ENCODE measurements at places on chromosomes 5 and 9.

DNA sequence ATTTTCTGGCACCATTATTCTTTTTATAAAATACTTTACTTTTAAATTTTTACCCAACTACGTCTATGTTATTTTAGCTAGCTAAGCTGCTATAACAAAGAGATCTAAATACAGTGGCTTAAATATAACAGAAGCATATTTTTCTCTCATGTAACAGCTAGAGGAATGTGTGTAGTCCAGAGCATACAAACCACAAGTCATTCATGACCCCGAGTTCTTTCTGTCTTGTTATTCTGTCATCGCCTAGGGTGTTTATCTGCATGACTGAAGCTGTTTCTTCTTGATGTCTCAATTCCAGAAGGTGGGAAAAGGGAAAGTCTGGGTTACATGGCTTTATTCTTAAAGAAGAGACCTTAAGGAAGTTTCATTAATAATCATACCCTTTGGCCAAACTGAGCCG is 136.9 kb upstream of the RFX3 start:
- no peak for DNase-seq

DNA sequence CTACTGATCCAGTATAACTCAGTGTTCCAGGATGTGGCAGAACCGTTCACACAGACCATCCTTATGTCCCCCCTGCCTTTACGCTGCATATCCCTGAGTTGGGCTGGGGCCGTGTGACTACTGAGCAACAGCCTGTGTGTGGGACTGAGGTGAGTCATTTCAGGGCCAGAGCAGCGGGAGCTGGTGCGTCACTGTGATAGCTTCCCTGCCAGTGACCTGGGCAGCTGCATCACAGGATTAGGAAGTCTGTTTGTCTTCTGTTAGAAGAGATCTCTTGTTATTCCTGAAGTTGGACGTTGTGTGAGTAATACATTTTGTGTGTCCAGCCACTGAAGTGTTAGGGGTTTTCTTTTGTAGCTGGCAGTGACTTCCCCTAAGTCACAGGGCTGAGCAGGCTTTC is 35.6 kb downstream of the TPPP start:
- DNase-seq = no peak

GRCh38 chr9:108297073-108297472 is 558.7 kb downstream of the ACTL7B start:
- DNase-seq = no peak

DNA sequence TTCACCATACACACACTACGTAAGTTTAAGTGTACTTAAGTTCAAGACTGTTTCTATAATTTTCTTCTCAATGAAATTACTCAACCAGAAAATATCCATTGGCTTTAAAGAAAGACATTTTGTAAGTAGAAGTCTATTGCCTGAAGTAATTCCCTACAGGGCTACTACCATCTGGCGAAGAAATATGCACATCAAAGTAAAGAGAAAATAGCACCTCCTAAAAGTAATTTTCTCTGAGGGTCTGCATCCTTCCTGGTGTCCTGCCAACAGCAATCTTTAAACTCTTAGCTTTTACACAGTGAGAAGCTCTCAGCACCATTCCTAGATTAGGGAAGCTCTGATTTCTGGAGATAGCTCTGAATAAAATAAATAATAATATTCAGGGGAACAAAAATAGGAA is 498.5 kb upstream of the TYRP1 start:
- no peak for DNase-seq

- no peak for DNase-seq
Measured at GRCh38 chr5:57448751-57449150, 33.9 kb downstream of the ACTBL2 start.

- DNase-seq = no peak
Measured at GRCh38 chr5:148125641-148126040, 42.7 kb upstream of the SPINK14 start.

DNA sequence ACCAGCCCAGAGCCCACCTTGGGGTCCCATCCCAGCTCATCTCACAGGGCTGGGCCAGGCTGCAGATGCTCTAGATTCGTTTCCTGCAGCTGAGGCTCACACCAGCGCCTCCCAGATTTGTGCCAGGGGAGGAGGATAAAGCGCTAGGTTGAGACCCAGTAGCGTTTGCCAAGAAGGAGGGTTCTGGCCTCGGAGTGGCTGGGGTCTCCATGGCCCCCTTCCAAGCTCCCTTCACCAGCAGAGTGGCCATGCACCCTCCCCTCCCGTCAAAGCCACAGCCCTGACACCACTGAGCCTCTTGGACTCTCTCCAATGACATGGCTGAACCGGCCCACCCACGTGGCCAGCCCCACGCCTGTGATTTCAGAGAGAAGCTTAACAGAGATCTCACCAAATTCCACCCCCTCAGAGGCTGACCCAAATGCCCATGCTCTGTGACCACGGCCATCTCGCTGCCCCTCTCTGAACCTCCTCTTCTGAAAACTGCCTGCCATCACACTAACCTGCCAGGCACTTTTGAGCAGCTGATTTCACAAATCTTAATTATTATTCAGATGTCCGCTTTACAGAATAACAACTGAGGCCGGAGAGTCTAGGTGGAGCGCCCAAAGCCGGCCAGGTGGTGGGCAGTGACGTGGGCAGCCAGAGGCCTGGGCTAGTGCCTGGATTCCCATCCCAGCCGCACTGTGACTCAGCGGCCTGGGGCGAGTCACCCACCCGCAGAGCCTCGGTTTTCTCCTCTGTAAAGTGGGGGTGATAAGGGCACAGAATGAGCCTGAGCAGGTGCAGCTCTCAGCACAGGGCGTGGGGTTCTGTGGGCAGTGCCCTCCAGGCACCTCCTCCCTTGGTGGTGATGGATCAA is 155.7 kb downstream of the C9orf50 start:
- DNase-seq = no peak

DNA sequence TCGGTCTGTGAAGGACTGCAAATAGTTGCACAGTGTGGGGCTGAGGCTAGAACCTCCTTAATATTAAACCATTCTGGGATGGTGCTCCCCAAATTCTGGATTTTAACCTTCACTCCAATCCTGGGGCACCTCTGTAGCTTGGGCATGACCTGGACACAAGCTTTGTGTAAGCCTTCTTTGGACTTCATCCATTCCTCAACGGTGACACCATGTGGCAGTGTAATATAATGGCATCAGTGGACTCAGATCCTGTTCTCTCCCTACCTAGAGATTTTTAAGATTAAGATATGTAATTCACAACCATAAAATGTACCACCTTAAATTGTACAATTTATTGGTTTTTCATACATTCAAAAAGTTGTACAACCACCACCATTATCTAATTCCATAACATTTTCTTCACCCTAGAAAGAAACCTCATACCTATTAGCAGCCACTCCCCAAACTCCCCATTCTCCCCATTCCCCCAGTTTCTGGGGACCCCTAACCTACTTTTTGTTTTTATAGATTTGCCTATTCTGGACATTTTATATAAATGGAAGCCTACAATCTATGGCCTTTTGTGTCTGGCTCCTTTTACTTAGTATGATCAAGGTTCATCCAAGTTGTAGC is 4.8 kb upstream of the PLGRKT start:
- no peak for DNase-seq

DNA sequence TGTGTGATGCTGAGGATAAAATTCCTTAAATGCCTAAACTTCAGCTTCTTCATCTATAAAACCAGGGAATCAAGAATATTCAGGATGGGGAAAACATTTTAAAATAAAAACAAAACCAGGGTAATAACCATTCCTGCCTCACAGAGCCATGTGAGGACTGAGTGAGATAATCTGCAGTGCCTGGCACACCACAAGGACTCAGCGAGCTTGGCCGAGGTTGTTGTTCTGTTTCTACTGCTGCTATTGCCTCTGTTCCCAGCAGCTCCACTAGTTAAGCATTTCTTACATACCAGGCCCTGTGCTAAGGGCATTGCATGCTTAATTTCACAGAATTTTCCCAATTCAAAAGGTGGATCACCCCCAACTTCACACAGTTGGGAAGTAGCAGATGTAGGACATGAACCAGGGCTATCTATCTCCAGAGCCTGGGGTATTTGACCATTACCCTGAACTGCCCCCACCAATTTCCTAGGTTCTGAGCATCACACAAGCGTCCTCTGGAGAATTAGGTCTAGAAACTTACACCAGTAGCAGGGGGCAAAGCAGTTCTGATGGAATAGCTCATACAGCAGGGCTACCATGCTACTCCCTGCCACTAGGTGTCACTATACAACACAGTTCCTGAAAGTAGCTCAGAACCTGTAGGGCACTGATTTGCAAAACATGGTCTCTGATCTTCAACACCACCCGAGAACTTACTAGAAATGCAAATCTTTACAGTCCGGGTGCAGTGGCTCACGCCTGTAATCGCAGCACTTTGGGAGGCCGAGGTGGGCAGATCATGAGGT is 74.3 kb downstream of the LRSAM1 start:
- DNase-seq = no peak

- no peak for DNase-seq
Measured at GRCh38 chr9:85420750-85421149, 321.0 kb downstream of the AGTPBP1 start.

GRCh38 chr9:35915681-35916294 is 6.5 kb downstream of the SPAAR start:
- no peak for DNase-seq

DNA sequence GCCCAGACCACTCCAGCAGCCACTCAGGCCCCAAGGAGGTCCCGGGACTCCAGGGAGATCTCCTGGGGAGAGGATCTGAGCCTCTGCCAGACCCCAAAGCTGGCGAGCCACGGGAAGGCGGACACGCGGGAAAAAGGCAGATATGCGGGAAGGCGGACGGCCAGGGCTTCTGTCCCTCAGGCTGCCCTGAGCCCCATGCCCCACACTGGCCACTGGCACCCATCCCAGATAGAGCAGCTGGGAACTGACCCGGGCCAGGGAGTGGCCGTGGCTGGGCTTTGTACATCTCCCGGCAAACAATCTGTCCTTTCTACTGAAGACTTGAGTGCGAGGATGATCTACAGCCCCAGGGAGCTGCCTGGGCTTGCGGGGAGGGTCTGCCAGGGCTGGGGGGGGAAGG is 21.1 kb upstream of the NOTCH1 start:
- no peak for DNase-seq

- peak; percentile 70 for DNase-seq
Measured at GRCh38 chr5:177403102-177403791, 2.8 kb upstream of the PFN3 start.

GRCh38 chr9:21317956-21318923 is 13.1 kb upstream of the IFNA5 start:
- DNase-seq = no peak

DNA sequence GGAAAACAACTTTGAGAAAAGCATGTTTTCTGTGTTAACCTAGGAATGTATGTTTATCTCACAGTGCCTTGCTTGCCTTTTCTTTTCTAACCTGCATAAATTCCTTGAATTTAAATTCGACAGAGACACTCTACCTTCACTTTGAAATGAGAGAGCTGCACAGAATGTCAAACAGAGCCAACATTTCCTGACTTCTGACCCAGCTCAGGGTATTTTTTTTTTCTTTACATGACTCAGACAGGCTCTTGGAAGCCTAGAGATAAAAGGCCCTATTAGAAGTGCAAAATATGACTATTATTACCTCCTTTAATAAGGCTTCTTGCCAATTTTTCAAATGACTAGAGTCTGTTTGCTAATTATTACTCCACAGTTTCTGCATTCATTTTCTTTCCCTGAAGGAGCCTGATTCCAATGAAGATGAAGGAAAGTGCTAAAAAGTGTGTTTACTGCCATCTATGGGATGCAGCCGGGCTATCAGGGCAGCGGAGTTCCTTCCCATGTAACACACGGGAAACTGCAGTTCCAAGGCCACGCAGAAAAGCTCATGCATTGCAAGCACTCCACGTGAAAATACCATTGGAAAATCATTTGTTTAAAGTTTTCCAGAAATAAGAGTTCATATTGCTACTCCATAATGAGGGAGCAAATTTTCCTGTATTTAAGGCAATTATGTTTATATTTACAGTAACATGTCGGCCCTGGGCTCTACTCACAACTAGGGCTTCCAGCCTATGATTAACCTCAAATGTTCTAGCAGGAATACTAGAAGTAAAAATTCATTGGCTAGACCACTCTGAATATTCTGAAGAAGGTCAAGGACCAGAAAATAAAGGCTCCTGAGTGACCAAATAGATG is 485.6 kb downstream of the ZSWIM6 start:
- DNase-seq = no peak

GRCh38 chr9:14271093-14271673 is 42.8 kb downstream of the NFIB start:
- DNase-seq = no peak

DNA sequence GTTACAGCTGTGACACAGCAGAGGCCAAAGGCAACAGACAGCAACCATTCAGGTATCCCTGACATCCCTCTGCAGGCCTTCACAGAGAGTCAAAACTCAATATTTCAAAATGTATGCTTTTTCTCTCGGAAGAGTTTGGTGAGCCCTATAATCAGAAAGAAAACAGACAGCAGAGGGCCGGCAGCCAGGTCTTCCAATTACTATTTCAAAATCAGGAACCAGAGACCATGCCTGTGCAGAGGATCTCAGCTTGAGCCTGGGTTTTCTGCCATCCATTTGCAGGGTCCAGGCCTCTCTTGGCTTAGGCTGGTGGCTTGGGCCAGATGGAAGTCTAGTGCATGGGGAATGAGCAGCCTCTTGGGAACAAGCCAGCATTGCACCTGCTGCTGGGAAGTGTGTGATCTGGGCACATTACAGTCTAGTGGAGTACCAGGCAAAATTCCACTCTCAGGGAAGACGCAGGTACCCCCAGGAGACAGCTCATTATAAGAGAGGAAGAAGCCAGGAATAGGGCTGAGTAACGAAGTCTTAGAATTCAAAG is 231.3 kb downstream of the ENC1 start:
- no peak for DNase-seq

GRCh38 chr5:175856408-175857100 is 14.8 kb upstream of the CPLX2 start:
- DNase-seq = no peak

Measured in GM13977 (cell line).